ENCODE measurements at places on chromosomes 4 and X.

- DNase-seq, result no peak
These were observed 6.3 kb downstream of the TMEM31 start for GRCh38 chrX:103716962-103717361.

DNA sequence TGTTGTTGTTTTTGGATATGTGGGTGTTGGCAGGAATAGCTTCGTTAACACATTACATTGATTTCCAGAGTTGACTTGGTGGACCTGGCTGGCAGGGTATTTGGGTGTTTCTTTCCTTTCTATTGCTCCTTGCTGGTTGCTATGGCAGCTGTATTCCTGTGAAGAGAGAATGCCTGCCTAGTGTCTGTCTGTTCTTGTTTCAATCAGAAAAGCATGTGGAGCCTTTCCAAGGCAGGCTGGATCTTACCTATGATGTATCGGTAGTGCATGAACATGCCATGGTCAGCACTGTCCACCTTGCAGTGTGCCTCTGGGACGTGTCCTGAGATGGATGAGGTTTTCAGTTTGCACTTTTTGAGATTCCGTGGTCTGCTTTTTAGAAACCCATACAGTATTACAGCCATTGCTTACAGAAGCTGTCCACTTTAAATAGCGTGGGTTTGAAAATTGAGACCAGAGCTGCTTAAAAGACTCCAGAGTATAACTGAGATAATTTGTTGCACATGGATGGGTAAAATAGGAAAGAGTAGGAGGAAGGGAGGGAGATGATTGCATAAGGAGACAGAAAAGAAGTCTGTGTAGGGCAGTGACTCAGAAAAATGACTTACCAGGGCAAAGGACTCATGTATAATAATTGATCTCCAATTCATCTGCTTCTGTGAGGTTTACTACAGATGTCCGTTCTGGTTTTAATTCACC, 20.0 kb upstream of the AADAT start:
- no peak for DNase-seq

DNA sequence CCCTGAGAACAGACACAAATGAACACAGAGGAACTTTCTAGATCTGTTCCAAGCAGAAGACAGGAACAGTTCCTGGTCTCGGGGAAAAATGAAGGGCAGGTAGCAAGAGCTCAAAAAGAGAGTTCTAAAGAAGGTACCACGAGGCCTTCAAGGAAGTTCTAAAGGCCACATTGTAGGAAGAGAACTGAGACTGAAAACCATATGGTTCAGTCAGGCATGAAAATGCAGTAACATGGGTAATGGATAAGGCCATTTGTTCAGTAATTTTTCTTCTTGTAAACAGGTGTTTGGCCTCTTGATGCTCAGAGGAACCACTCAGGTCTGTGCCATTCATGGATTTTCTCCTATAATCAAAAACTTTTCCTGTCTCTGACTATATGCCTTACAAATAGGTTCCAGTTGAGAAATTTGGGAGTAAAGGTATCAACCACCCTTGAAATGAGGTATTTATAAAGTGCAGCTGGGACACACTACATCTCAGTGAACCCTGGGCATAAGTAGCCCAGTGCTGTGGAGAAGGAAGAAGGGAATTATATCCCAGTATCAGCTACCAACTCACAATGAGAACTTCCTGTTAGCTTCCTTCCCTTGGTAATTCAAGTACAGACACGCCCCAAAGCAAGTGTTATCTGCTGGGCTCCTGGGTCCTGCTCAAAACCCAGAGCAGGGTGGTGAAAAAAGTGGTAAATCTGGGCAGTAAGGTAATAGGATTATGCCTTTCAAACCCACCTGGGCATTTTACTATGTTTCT, 277.9 kb downstream of the KLHL13 start:
- DNase-seq, result no peak

- no peak for DNase-seq
These were observed 549.4 kb downstream of the TLL1 start for GRCh38 chr4:166422475-166422874.

DNA sequence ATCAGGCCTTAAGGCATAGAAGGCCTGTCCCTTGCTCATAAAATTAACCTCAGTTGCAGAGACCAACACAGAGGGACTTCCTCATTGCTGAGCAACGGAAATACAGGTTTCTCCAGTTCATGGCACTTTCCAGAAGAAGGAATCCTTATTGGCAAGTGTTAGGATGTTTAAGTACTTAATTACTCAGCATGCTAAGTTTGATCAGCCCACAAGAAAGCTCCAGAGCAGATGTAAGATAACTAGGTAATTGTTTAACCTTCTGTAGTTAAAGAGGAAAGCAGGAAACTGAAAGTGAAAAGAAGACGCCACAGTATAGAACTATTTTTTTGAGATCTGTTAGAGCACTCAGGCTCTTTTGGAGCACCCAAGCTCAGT, 33.5 kb downstream of the SMS start:
- no peak for DNase-seq

DNA sequence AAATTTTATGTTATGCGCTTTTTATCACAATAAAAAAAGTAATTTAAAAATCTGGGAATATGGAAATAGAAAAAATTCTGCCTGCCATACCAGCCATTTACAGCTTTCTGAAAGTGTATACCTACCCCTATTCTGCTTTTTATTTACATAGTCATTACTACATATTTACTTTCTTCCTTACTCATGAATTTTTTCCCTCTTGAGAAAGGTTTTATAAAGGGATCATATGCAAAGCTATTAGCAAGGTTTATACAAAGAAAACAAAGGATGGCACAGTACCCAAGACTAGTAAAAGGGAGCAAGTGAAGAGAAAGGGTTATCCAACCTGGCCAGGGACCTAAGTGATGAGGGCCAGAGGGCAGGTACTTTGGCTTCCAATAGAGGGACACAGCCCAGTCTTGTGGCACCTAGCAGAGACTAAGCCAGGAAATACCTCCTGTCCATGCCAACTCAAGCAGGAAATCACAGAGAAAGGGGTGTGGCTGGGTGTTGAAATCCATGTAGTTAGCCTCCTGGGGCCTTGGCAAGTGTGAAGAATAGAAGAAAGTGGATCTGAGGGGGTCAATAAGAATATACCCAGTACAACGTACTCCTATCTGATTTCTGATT, 207.3 kb upstream of the VEGFC start:
- DNase-seq, result no peak

DNA sequence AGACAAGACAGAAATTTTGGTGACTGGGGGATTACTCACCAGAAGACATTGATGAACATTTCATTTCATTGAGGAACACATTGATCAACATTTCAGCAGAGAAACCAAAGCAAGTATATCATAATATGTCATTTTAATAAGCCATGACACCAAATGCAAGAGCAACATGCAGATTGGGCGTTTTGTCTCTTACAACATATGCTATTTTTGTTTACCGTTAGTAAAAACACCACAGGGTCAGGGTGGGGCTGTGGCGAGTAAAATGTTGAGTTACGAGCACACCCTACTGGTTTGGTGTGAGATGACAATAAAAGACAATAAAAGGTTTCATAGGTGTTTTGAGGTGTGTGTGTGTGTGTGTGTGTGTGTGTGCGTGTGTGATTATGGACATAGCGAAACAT, 294.5 kb downstream of the PDGFC start:
- DNase-seq, result no peak

- peak; percentile 51 for DNase-seq
These were observed at the start of gene SMARCA1 for GRCh38 chrX:129523079-129523911. SMARCA1 (minus strand) TSS chrX:129523490; CDS start chrX:129523370, 120 bp downstream.

- DNase-seq, result no peak
These were observed 20.7 kb upstream of the RNF150 start for GRCh38 chr4:141153751-141154510.

DNA sequence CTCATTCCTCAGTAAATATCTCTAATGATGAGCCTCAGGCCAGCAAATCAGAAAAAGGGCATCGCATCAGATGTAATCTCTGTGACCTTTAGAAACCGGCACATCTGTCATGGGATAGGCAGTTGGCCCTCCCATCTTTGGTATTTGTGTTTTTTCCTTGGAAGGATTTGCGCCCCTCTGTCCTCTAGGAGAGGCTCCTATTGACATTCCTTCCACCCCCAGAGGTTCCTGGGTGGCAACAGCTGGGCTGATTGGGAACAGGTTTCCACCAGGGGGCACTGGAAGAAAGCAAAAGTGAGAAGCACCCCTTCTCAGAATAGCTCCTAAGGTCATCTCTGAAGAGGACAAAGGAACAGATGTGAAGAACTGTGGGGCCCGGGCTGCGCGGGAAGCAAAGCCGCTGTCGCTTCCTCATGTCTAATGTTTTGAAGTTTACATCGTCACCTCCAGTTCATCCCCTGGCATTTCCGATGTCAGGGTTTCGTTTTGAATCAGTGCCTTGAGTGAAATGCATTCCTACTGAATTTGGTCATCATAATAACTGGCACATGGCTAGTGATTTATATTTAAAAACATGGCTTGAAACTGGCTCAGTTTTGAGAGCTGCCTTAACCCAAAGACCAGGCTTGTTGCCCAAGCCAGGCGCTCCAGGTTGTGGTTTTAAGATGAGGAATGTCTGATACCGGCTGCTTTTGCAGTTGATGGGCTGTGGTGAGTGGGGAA, 6.2 kb downstream of the TXK start:
- DNase-seq, result peak; percentile 29

- no peak for DNase-seq
These were observed 13.6 kb downstream of the MTNR1A start for GRCh38 chr4:186541801-186542200.

DNA sequence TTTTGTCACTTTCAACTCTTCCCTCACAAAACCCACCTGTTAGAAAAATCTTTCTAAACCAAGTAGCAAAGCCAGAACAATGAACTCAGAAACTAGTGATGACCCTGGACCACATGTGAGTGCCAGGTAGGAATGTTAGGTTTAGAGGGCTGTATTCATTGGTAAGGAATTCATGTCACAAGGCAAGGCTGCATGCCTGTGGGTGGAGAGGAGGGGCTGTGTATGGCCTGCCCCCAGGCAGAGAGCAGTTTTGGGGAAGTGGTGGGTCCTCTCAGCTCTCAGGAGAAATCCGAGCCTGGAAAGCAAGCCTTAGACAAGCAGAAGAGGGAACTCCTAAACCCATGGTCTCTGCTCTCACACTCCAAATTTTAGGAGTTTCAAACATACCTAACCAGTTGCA, 2.4 kb downstream of the RNF175 start:
- no peak for DNase-seq

DNA sequence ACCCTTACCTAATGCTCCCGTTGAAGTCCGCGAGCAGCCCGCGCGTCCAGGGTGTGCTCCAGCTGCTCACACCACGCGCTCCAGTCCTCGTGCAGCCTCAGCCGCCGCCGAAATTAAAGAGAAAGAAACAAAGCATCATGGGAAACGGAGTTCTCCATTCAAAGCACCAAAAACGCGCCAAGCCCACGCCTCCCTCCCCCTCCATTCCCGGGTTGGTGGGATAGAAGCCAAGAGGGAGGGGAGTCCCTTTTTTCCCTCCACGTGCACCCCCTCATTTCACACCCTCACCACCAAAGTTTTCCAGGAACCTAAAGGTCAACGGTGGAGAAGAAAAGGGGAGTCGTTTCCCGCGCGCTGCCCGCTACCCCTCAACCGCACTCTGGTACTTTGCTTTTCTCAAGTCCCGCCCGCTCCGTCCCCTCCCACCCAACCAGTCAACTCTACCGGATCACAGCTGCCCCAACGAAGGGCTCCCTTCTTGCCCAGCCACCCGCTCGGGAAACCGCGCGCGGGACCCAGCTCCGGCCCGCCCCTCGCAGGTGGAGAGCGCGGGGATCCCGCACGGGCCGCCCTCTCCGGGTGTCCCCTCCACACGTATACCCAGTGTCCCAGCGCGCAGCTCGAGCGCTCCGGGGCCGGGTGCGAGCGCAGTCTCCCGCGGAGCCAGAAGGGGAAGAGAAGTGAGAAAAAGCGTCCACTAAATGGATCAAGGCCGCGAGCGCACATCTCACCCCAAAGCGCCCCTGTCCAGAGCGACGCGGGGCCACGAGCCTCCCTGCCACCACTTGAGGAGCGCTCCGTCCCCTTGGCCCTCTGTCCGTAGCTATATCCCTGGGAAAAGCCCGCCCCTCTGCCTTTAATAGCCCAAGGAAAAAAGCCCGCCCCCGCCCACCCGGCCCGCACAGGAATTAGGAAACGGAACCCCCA, 65.1 kb upstream of the CCDC160 start:
- DNase-seq, result peak; percentile 21

- DNase-seq, result no peak
These were observed 13.7 kb upstream of the GRXCR1 start for GRCh38 chr4:42878863-42879262.

- DNase-seq, result no peak
These were observed 133.4 kb upstream of the TTC29 start for GRCh38 chr4:147078875-147079658.

DNA sequence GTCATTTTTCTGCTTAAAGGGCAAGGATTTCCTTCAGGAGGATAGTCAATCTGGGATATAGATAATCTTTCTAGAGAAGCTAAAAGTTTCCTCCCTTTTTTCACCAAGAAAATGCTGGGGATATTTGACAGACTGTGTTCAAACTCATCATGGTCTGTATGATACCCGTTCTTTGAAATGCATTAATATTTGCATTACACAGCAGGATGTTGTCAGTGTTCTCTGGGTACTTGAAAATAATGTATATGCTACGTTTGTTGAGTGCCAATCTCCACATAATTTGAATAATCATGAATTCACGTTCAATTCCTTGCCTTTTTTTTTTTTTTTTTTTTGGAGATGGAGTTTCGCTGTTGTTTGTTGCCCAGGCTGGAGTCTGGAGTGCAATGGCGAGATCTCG, 18.0 kb upstream of the BMPR1B start:
- no peak for DNase-seq
